Suppressor macrophage treated with lipopolysaccharide for 4 hours (primary cell): ENCODE measurements at places on chromosomes 2 and 18.

GRCh38 chr2:168312036-168312822, 64.8 kb upstream of the STK39 start:
- DNase-seq, result no peak

- no peak for DNase-seq
Observed at GRCh38 chr18:31102941-31103340, 720 bp upstream of the DSC2 start.

DNA sequence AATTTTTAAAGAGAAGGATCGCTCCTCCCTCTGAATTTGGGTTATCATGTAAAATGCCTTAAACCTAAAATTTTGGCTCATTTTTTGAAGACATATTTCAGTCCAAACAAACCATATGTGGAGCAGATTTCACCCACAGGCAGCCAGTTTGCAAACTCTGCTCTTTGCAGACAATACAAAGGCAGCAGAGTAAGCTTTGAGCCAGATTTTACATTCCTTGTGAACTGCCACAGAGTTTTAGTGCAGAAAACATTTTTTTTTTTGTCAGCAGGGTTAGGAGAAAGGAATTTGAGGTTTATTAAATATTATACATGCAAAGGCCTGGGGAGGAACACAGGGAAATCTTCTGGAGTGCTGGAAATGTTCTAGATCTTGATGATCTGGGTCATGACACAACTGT, 171.9 kb upstream of the FN1 start:
- no peak for DNase-seq

GRCh38 chr2:46494596-46494995, 15.2 kb downstream of the TMEM247 start:
- DNase-seq, result no peak

- DNase-seq, result no peak
Observed at GRCh38 chr18:26267357-26267930, 41.2 kb downstream of the TAF4B start.

- DNase-seq, result no peak
Observed at GRCh38 chr2:8767324-8767723, 70.1 kb downstream of the KIDINS220 start.

GRCh38 chr2:152200101-152200500, 24.5 kb upstream of the STAM2 start:
- DNase-seq, result no peak

GRCh38 chr2:29174937-29175336, 59.7 kb downstream of the CLIP4 start:
- no peak for DNase-seq
